ENCODE measurements at places on chromosomes 7 and 10.

DNA sequence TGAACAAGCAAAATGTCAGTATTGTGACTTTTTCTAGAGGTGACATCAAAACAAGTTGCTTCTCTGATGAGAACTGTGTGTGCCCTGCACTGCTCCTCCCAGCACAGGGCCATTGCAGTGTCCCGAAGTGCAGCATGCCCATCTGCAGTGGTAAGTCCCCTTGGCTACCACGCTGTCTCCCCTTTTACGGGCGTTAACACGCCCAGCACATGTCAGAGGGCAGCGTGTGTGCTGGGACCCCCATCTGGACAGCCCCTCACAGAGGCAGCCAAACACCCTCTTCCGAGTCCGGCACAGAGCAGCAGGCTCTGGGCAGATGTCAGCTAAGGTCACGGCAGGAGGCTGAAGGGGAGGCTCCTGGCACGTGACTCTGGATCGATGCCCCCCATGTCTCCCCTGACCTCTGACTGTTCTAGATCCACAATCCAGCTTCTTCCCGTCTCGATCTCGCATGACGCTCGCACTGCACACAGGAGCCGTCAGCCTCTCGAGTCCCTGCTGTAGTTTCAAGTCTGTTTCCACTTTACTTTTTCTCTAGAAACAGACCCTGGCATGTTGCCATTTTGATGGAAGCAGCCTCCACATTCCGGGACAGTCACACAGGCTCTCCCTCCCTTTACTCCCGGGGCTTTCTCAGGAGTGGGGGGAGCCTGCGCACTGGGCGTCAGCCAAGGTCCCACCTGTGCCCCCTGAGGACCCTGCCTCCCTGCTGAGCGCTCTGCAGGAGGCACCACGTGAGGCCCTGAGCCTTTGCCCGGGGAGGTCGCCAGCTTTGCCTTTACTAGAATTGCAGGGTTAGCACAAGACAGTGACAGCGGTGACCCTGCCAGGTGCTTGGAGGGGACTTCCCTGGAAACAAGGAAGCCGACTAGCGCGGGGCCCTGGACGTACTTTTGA lies 133.8 kb downstream of the TCERG1L start:
- DNase-seq: no peak

DNA sequence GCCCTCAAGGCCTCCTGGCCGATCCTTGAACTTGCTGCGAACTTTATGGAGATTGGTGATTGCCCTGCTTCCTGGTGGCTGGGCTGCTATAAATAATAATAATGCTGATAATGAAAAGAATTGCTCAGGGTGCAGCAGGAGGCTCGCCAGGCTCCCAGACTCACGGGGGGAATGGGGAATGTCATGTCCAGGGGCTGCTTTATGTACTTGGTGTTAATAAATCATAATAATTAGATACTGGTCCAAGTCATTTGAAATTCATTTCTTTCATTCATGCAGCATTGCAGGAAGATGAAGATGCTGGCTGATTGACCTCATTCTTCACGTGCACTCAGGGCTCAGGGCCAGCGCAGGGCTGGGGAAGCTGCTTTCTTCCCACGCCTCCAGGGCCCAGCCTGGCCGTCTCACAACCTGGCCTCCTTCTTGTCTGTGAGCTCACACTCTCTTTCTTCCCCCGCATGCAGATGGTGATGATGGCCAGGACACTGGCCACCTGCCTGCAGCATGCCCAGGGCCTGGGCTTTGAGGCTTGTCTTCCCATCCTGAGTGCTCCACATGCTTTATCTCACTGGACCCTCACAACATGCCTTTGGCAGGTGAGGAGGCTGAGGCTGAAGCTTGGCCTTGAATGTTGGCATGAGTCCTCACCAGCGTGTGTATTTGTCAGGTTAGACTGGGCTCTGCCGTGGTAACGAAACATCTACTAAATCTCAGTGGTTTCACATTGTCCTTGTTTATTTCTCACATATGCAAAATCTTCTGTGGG lies 138.4 kb upstream of the TNS3 start:
- DNase-seq: no peak

- no peak for DNase-seq
Measured at GRCh38 chr7:23912065-23912464, 202.0 kb downstream of the STK31 start.

DNA sequence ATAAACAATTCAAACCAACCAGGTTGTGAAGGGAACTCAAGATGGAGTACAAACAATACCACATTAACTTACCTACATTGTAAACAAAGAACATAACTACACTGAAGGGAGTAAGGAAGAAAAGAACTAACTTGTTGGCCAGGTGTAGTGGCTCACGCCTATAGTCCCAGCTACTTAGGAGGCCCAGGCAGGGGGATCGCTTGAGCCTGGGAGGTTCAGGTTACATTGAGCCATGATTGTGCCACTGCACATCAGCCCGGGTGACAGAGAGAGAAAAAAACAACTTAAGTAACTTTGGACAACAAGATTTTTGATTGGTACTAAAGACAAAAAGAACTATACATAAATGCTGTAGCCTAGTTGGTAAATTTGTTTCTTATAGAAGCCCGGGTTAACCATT lies 68.8 kb downstream of the TRIL start:
- DNase-seq: no peak

GRCh38 chr10:17240096-17240495 lies 12.1 kb downstream of the VIM start:
- no peak for DNase-seq

GRCh38 chr10:76514321-76514720 lies 1082.9 kb downstream of the LRMDA start:
- DNase-seq: no peak

DNA sequence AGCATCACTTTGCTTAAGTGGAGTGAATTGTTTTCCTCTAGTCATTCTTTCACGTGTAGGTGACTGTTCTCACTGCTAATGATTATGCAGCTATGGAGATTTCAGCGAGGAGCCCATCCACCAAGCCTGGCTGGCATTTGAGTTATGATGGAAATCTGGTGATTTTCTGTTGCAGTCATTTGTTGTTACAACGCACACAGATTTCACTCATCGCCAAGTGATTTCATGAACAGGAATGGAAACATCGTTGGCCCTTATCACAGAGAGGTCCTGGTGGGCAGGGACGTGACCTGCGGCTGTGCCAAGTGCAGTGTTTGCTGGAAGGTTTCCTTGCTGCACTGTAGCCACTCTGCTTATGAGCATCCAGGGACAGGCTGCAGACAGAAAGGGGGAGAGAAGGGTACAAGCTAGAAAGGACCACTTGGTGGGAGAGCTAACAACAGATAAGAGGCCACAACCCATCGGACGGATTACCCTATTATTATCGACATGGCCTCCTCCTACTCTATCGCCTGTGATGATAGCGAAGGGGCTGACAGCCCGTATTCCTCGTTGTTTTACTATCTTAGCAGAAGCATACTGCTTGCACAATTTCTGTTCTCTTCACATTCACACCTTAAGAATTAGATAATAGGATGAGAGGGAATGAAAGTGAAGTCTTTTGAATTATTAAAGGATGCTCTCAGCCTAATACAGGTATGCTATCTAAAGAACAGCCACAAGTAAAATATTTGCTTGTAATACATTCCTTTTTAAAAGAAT lies 99.0 kb upstream of the PITRM1 start:
- DNase-seq: no peak

- DNase-seq: peak; percentile 66
Measured at GRCh38 chr10:96720422-96721206, at the start of gene PIK3AP1. PIK3AP1 (minus strand) TSS chr10:96720514; CDS start chr10:96720394, 120 bp downstream.

DNA sequence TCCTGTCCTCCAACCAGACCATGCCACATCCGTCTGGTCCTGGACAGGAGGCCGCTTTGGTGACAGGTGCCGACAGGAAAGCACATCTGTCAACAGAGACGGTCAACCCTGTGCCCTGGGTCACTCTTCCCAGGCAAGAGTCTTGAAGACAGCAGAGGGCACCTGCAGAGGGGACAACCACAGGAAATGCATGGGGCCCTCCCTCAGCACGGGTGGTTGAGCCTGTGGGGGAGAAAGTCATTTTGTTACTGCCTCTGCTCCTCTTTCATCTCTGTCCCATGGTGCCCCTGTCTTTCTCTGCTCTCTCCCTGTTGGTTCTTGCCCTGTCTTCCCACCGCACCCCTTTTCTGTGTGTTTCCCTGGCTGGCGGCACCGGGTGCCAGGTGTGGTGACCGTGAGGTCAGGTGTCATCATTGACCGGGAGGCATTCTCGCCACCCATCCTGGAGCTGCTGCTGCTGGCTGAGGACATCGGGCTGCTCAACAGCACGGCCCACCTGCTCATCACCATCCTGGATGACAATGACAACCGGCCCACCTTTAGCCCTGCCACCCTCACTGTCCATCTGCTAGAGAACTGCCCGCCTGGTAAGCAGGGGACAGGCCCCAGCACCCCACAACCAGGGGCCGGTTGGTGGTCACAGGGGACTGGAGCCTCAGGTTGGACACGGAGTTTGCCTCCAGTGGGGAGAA lies 17.6 kb upstream of the VSIR start:
- no peak for DNase-seq

DNA sequence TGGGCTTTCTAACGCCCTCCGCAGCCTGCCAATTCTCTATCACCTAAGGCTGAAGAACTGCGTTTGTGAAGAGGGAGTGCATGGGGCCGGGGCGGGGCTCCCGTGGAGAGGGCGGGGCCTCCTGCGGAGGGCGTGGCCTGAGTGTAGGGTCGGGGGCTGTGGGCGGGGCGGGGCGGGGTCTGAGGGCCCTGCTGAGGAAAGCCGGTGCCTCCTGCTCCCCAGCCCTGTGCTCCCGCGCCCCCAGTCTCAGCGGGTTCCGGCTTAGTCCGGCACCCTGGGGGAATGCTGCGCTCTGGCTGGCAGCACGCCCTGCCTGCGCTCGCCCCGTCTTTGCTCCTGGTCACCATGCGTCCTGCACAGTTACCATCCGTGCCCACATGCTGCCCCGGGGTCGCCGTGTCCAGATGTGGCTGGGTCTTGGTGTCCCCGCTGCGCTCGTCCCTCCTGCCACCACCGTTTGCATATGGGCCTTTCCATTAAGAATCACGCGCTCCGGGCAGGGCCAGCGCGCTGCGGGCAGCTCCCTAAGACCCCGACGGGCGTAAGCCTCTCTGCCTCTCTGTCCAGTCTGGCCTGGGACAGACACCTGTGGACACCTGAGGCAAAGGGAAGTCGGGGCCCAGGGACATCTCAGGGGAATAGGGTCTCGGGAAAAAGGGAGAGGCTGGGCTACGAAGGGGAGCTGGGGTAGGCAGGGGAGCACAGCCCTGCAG lies 144.0 kb upstream of the RET start:
- DNase-seq: no peak

DNA sequence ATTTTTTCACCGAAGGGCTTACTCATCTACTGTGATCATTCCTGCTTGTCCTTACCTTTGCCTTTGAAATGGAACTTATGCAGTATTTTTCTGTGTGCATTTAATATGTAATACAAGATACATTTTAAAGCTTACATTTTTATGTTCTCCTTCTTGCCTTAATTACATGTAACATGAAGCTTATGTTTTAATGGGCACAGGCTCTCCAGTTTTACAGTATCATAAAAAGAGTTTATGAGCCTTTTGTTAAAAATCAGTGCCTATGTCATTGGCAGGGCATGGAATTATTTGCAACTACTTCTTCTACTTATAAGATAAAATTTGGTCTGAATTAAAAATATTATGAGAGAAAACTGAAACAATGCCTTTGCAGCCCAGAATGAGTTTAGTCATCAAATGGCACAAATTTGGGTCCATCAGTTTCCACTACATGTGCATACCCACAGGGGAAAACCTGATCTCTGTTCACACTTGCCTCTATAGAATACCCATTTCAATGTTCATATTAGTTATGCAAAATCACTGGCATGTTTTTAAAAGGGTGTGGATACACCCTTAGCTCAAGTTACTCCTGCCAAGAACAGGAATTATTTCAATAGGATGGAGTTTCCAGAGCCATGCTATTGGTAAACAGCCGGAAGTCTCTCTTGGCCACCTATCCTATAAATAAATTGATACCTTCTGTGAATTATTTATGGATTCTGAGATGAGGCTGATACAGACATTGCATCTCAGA lies 27.9 kb upstream of the WNT16 start:
- DNase-seq: no peak

Measured in ACHN (cell line).